HEK293T (cell line): ENCODE measurements at places on chromosomes 7 and 10.

- DNase-seq = no peak
Measured at GRCh38 chr10:131972474-131973071, 9.2 kb downstream of the BNIP3 start.

DNA sequence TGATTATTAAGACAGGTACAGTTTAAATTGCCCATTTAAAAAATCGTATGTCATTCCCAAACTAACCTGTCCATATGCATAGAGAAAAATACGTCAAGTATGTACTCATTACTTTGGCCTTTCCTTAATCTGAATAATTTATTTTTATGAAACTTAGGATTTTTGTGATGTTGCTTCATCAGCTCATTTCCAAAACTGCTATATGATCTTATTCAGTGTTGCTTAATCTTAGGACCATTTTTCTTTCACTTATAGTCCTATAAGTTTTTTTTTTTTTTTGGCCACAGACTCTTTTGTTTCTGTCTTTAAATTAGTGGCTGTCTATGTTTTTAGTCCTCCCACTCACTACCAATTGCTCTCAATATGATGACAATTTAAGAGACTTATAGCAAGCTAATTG, 345.1 kb downstream of the PHTF2 start:
- DNase-seq = no peak

GRCh38 chr7:23468526-23469149, 1.7 kb downstream of the IGF2BP3 start:
- no peak for DNase-seq

DNA sequence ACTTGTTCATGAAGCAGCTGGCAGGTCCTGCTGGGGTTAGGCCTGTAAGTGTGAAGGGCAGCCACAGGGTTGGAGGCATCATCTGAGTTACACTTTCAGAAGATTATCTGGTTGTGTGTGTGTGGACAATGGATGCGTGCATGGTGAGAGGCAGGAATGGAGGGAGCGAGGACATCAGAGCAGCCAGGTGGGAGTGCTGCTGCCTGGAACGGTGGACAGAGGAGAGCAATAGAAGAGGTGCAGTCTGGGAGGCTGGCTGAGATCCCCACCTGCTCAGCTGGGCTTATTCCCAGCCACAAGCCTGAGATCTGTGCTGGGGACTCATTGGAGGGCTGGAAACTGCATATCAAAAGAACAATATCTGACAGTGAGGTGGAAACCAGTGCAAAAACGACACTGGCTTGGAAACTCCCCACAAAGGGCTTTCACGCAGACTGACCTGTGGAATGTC, 17.9 kb downstream of the ZNF488 start:
- no peak for DNase-seq

DNA sequence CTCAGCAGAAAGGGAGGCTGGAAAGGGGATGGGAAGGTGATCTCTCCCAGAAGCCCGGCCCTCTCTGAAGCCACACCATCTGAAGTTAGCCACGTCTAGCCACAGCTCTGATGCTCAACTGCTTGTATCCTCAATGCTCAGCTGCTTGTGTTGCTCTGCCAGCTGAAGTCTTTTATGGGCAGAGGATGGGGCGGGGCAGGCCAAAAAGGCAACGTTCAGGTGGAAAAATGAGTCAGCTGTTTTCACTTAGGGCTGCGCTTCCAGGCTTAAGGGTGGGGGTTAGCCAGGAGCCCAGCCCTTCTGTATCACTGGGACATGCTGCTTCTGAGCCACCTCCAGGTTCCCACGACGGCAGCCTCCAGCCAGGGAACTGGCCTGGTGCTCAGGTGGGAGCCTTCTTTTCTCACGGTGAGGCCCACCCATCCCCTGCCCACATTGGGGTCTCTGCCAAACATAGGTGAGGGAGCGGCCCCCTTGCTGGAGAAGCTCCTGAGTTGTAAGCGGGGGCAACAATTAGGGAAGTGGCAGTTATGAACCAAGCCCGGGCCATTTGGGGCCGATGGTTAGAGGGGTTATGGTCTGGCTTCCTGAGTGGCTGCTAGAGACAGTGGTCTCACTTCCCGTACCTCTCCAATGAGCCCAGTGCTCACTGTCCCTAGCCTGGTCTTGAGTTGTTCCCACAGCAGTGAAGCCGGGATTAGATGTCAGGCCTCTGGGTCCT, 44.9 kb upstream of the CNPY1 start:
- no peak for DNase-seq

GRCh38 chr7:141362580-141363435, 188.4 kb upstream of the AGK start:
- no peak for DNase-seq

DNA sequence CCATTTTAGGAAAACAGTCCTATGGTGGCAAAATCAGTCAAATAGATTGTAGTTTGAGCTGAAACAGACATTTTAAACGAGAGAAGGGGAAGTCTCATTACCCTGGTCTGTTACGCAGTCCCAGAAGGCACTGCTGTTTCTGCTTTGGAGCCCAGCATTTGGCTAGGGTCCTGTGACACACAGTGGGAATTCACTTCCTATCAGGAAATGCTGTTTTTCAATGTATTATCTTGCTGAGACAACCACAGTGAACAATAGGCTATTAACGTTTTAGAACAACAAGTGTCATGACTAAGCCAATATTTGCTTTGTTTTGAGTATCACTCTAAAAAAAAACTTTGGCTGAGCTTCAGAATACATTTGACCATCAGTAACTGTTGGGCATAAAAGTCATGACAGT, 74.1 kb downstream of the ADD3 start:
- DNase-seq = no peak

DNA sequence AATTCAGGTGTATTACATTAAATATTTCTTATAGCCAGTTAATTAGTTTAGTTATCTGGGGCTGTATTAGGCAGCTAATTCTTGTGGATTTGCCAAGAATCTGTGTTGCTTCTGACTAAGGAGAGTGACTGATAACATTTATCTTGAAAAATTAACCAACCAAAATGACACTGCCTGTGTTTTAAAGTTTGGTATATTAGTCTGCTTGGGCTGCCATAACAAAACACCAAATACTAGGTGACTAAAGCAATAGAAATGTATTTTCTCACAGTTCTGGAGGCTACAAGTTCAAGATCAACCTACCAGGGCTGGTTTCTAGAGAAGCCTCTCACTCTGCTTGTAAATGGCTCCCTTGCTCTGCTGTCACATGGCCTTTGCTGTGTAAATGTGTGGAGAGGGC, 12.9 kb downstream of the EXOC4 start:
- no peak for DNase-seq

DNA sequence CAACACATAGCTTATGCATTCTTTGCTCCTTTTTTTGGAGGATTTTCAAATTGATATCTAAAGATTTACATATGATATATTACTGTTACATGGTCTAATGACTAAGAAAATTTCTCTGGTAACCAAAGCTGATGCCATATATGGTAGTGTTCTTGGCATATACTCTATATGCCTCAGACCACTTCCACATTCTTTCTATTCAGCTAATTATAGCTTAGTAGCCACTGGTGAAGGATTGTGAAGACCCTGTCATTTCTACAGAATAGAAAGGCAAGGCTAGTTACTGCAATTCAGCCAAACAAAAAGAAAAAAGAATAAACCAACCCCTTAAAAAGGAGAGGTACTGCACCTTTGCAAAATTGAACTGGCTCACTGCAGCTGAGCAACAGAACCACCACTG, 3.7 kb downstream of the PURB start:
- no peak for DNase-seq

DNA sequence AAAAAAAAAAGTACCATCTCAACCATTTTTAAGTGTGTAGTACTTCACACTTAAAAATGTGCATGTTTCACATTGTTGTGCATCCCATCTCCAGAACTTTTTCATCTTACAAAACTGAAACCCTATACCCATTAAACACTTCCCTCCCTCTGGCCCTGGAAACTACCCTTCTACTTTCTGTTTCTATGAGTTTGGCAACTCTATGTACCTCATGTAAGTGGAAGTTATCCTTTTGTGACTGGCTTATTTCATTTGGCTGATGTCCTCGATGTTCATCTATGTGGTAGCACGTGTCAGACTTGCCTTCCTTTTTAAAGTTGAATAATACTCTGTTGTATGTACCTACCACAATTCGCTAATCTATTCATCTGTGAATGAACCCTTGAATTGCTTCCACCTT, 12.2 kb downstream of the KCNMA1 start:
- DNase-seq = no peak

- DNase-seq = no peak
Measured at GRCh38 chr10:22219308-22219707, 1.5 kb upstream of the EBLN1 start.

- DNase-seq = no peak
Measured at GRCh38 chr7:39693812-39694211, 70.4 kb downstream of the RALA start.

- no peak for DNase-seq
Measured at GRCh38 chr7:26153241-26153822, 1.3 kb downstream of the NFE2L3 start.

- no peak for DNase-seq
Measured at GRCh38 chr7:127383123-127383835, 9.2 kb downstream of the ZNF800 start.

DNA sequence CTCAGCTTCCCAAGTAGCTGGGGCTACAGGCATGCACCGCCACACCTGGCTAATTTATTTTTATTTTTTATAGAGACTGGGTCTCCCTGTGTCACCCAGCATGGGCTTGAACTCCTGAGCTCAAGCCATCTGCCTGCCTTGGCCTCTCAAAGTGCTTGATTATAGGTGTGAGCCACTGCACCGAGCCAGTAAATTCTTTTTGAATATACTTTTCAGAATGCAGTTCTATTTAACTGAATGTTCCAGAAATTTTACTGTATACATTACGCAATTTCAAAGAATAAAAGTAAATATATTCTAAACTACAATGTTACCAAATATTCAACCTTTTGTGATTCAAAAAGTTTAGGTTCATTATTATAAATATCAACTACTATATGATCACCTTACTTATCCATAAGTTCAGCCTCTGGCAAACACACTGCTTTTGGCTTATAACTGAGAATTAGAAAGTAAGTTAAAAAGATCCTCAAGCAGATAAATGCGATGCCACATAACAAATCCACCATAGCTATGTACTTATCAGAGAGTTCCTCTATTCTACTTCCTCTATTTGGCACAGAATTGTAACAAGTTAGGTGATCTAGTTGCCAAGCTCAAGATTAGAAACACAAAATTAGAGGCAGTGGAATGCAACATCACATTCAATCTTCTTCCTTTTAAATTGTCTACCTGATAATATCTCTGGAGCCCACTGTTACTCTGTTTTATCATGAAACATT, 118.2 kb downstream of the ANK3 start:
- no peak for DNase-seq
